ENCODE measurements at places on chromosomes 6 and 20. TPM values are rescaled to one million over a fixed set of nuclear protein-coding genes. Genes with fewer than 3 reads are reported as not detected.

GRCh38 chr6:31740397-31741223 is 805 bp downstream of the MSH5 start:
- DNase-seq, result no peak

DNA sequence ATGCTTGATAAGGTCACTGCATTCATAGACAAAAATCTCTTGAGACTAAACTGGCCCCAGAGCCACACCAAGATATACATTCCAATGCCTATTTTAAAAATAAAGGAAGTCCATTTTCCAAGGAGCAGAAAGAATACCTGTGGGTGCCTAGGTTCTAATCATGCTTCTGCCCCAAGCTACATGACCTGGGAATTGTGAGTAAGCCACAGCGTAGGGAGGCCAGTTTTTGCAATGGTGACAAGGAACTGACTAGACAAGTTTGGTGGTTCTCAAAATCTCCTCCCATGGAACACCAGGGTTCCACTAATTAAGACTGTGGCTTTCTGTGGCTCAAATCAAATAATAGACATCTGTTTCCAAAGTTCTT is 83.3 kb downstream of the GMDS start:
- no peak for DNase-seq

GRCh38 chr6:166771701-166772100 is 144.7 kb upstream of the RPS6KA2 start:
- DNase-seq, result no peak

- DNase-seq, result peak; percentile 26
Measured at GRCh38 chr6:154732538-154733182, 556 bp upstream of the SCAF8 start.

GRCh38 chr6:82385961-82386360 is 22.3 kb downstream of the TPBG start:
- no peak for DNase-seq

- no peak for DNase-seq
Measured at GRCh38 chr6:96809119-96809518, 28.2 kb downstream of the GPR63 start.

GRCh38 chr20:59597240-59597639 is 7.1 kb upstream of the PHACTR3 start:
- DNase-seq, result no peak

- no peak for DNase-seq
Measured at GRCh38 chr20:58700121-58700821, 7.7 kb downstream of the NPEPL1 start.

- DNase-seq, result no peak
Measured at GRCh38 chr20:11522366-11522741, 395.3 kb upstream of the BTBD3 start.

DNA sequence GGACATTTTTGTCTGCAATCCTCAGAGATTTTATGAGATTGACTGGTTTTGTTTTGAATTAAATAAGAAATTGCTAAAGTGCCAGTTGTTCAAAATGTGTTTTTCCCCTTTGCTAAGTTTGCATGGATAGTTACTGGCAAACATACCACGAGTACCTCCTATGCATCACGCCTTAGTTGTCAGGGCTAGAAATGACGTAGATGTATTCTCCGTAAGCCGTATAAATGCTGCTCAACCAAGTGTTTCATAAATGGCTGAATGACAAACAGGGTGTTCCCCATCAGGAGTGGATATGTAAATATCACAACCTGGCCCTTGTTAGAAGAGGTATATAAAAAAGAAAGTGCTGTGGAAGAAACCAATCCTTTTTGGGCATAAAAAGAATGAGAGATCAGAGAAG is 341.1 kb upstream of the ZFP64 start:
- no peak for DNase-seq

DNA sequence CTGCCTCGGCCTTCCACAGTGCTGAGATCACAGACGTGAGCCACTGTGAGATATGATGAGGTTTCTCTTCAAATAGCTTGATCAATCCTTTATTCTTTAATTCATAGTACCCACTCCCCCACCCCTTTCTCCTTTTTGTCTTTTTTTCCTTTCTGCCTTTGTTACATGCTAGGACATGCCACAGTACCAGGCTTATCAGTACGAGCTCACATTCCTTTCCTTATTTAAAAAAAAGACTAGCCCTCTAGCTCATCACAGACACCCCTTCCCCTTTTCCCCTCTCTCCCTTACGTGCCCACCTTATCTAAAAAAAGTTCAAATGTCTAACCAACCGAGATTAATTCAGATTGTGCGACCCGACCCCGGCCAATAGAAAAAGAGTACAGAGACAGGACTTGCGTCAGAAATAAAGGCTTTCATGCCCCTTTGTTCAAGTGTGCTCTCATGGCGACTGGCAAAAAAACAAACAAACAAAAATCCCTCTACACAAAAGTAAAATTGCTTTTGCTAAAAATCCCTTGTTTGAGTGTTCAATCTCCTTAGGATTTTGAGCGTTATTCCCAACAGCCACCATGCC is 49.2 kb downstream of the MRAP2 start:
- no peak for DNase-seq

DNA sequence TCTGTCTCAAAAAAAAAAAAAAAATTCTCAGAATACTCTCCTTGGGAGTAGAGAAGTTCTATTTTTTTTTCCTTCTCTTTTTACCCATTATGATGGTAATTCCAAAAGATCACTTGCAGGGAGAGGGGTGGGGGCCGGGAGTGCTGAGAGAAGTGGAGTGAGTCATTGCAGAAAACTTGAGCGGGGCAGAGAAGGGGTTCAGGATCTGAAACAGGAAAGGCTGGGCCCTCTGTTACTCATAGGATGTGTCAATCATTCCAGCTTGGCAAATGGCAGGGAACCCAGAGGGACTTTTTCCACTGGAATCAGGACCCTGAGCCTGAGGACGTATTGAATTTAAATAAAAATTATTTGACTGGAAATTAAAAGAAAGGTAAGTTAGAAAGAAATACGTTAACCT is 111.4 kb upstream of the ARMC2 start:
- no peak for DNase-seq

GRCh38 chr20:42963796-42964195 is 225.9 kb downstream of the PTPRT start:
- no peak for DNase-seq

Gene ENPP4
- total RNA-seq, result 13.6 TPM

Gene ROS1
- not detected for total RNA-seq

Gene PLCB4
- 32.1 TPM for total RNA-seq

Gene HLA-DQB1
- 4.0 TPM for total RNA-seq
